ENCODE measurements at places on chromosomes 2 and 18. TPM values are rescaled to one million over a fixed set of nuclear protein-coding genes. Genes with fewer than 3 reads are reported as not detected.

CCDC68 gene
- total RNA-seq: 4.5 TPM

SLC23A3 gene
- 0.12 TPM for total RNA-seq

HOXD13 gene
- not detected for total RNA-seq

ESPNL gene
- 5.0 TPM for total RNA-seq

AP1S3 gene
- 0.68 TPM for total RNA-seq

ABCB11 gene
- total RNA-seq: 1.2 TPM

UBE2E3 gene
- total RNA-seq: 63.7 TPM

SERPINB13 gene
- not detected for total RNA-seq

ALK gene
- not detected for total RNA-seq

LRP1B gene
- 0.12 TPM for total RNA-seq

CTAGE1 gene
- total RNA-seq: under 0.01 TPM

FANCL gene
- 26.2 TPM for total RNA-seq

BOK gene
- total RNA-seq: 79.9 TPM

TUBA3E gene
- total RNA-seq: not detected

CNOT11 gene
- 40.4 TPM for total RNA-seq

SP9 gene
- total RNA-seq: not detected

IL36RN gene
- not detected for total RNA-seq

ITPRIPL1 gene
- 0.34 TPM for total RNA-seq

SLC9A2 gene
- not detected for total RNA-seq

GTF2A1L gene
- 1.2 TPM for total RNA-seq

All from pericardium fibroblast (primary cell).